ENCODE measurements at places on chromosomes 1 and 21.

DNA sequence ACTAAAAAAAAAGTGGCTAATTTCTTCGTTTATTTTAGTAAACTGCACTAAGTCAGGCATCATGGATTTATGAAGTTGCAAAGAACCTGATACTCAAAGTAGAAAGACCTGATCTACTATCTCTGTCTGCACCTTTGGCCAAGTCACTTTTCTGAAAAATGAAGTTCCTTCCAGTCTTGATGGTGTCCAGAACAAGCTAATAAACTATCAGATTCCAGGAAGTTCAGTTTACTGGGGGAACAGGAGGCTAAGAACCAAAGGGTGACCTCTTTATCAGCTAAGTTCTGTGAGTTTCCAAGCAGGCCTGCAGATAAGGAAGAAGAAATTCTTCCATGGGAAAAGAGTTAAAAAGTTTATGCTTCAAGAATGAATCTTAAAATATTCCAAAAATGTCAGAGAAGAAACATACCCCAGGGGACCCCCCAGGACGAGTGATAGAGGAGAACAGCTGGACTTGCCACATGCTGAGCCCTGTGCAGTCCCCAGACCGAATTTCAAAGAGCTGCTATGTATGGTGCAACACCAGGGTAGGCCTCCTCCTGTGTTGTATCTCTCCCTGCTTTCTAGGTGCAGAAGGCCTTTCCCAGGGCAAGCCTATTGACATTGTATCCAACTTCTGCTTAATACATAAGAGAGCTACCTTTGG lies 72.8 kb upstream of the FGGY start:
- DNase-seq, result no peak

DNA sequence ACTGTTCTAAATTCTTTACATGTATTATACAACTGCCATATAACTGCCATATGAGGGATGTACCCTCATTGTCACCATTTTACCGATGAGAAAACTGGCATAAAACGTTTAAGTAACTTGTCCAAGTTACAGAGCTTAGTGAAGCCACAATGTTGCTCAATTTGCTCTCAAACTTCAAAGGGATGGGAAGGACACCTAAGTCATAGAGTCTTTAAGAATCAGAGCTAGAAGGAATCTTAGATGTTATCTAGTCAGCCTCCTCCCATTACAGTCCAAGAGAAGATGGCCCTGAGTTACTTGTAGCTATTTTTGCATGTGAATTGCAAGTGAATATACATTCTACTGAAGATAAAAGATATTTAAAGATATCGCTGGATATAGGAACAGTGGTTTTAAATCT lies 31.7 kb downstream of the SELL start:
- no peak for DNase-seq

DNA sequence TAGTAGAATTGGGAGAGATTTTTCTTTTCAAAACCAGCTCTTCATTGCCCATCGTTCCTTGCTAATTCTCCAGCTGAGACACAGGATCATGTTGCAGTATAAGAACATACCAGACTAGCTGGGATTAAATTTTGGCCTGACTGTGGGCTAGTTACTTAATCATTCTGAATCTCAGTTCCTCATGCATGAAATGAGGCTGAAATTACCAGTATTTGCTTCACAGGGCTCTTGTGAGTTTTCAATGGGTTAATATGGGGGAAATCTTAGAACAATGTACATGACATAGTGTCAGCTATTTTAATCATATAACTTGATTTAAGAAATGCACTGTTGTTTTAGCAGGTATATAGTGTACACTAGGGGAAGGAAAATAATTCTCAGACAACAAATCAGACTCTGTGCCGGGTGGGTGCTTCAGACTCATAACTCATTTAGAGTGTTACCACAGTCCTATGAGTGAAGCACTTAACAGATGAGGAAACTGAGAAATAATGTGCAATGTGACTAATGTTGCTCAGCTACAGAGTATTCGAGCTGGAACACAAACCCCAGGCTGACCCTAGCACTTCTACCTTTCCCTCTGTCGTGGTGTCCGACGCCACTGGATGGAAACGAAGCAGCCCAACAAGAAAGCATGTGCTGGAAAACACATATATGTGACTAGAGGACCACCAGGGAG lies 137.6 kb upstream of the SGIP1 start:
- DNase-seq, result no peak

DNA sequence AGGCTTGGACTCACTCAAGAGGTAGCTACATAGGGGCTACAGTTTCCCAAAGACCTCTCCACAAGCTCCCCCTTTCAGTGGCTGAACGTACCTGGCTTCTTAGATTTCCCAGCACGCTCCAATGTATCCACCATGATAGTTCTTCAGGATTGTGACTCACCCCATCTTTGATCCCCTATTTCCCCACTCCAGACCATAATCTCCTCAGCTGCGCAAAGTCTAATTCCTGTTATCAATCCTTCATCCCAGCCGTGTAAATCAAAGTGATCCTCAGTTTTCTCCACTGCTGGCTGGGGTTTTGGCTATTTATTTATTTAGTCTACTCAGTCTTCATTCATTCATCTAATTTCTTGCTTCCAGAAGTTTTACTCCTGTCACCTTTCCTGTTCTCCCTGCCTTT lies 13.1 kb upstream of the CTPS1 start:
- DNase-seq, result no peak

DNA sequence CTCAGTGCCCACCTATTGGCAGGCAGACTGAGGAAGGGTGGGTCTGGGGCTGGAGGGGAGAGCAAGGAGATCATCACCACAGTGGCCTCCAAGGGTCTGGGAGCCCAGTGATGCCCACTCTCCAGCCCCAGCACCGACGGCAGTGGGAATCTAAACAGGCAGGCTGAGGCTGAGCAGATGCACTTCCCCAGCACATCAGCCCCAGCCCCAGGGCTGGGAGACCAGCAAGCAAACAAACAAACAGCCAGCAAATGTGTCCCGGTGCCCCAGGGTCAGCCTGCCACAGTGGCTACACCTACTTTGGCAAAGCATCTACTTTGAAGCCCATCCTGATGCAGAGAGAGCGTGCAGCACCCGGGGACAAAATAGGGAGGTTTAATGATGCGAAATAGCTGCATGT lies 216.3 kb upstream of the ZC3H12A start:
- DNase-seq, result no peak

- no peak for DNase-seq
Observed at GRCh38 chr1:61079296-61079897, 3.0 kb upstream of the NFIA start.

GRCh38 chr21:41520560-41521442 lies 12.8 kb upstream of the TMPRSS2 start:
- no peak for DNase-seq

- DNase-seq, result no peak
Observed at GRCh38 chr1:30189818-30190500, 533.4 kb downstream of the MATN1 start.

DNA sequence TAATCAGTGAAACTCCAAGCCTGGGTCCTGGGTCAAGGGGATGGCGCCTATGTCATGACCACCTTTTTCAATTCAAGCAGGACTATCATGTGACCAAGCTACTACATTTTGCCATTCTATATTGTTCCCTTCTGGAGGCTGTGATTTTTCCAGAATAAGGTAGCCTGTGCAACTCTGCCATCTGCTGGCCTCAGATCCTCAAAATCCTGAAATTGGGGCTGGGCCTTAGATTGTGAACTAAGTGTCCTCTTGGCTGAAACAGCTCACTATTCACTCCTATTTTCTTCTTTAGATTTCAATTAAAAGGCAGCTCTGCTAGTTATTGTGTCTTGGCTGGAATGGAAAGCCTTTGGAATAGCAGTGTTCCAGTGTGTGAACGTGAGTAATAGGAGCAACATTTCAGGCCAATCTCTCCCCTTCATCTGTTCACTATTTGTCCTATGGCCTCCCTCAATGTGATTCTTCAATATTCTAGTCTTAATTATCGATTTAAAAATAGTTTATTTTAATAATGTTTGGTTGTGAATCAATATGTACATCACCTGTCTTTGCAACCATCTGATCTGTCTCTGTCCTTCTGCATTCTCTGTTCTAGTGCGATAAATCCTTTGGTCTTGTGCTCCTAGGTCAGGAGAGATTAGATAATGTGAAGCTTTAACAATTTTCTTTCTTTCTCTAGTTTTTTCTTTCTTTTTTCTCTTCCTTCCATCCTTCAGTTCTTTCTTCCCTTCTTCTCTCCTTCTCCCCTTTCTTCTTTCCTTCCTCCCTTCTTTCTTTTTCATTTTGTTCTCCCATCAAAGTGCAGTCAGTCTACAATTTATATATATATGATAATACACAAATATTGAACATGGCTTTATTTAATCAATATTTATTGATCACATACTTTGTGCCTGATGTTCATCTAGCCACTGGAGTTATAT lies 69.8 kb downstream of the CR1 start:
- no peak for DNase-seq

DNA sequence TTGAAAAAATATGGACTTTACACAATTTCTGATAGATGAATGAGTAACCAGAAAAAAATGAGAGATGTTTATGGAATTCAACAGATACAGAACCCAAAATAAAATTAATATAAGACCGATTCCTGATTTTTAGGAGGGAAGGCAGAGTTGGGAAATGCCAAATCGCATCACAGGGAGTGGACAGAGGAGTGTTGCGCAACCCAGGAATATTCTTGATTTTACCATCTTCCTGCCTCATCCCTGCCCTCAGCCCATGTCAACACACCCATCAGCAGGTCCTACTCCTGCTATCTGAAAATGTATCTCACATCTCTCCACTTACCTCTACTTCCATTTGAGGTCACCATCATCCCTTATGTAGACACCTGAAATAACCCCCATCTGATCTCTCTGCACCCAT lies 221.0 kb downstream of the DSCAM start:
- DNase-seq, result no peak

DNA sequence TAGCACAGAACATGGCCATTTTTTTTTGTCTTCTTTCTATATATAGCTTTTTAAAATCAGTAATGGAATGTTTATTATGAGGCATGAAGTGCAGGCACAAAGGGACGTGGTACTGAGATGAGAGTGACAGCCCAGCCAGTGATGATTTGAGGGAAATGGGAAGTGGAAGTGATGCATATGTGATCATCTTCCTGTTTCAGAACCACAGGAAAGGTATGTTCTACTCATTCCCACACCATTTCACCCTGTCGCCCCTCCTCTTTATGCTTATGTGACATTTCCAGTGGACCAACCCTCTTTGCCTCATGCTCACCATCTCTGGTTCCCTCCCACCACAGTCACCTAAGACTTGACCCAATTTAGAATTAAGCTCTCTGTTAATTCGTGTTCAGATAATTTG lies 24.3 kb downstream of the PTGS2 start:
- DNase-seq, result no peak

- DNase-seq, result no peak
Observed at GRCh38 chr1:32693455-32694174, 9.0 kb downstream of the SYNC start.

DNA sequence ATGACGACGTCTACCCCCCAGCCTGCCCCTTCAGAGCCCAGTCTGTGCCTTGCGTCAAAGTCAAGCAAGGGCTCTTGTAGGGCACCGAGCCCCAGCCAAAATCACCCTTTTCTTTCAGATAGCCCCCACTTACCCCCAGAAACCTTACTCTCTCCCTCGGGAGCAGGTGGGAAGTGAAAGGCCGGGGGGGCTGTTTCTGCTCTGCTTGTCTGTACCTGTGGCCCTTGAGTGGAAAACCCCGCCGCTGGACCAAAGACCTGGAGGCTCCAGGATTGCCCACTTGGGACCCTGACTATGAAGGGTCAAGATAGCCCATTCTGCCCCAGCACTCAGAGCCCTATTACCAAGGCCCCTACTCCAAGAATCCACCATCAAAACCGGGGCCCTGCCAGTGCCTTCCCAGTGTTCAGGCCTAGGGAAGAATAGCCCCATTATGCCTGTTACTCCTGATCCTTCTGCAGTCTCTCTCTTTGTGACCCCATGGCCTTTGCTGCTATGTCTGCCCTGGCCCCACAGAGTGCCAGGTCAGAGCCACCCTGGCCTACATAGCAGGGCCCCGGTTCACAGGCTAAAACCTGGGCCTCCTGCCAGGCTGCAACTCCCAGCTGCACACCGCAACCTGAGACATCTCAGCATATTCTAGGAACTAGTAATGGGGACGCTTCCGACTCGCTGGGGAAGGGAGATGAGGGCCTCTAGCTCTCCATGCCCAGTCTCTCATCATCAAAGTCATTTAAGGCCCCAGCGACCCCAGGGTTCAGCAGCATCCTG lies 22.2 kb upstream of the HPDL start:
- DNase-seq, result no peak

GRCh38 chr1:5815211-5815610 lies 177.0 kb downstream of the NPHP4 start:
- DNase-seq, result no peak

GRCh38 chr1:80064524-80064923 lies 1058.0 kb upstream of the ADGRL4 start:
- DNase-seq, result no peak

GRCh38 chr1:199449221-199449620 lies 578.3 kb upstream of the NR5A2 start:
- DNase-seq, result no peak

DNA sequence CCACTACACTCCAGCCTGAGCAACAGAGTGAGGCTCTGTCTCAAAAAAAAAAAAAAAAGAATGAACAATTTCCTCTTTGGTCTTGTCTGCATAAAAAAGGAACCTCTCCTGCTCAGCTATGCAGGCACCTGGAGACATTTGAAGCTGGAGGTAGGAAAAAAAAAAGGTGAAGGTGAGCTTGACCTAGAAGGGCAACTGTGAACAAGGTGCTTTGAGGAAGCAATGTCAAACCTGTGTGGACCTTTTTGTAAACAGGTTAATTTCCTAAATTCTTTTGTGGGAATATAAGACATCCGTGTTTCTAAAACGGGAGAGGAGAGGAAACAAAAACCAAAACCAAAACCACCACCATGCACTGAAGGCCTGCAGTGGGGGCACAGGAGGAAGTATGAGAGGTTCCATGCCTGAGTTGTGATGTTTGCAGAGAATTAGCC lies 77.5 kb downstream of the SLC45A1 start:
- DNase-seq, result no peak

DNA sequence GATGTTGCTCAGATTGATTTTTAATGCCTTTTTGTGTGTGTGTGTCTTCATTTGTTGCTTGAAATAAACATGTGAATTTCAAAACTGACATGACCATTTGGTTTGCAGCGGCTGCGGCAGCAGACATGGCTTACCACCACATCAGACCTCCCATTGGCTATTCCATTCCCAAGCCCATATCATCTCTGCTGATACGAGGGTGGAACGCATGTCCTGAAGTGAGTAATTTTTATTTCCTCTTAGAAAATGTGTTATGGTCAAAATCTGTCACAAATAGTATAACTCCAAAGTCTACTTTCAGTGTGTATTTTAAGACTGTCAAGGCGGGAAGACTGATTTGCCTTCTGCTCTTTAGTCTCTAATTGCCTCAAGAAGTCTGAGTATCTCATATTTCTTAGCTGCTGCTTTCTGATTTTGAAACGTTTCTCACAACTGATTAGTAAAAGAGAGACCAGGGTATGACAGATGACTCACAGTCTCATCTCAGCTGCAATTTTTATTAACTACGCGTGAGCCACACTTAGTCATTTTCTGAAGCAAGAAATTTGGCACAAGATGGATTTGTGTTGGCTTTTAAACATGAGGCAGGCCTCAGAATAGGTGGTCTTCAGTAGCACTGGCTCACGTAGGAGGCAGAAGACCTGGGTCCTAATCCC lies 49.0 kb downstream of the LRRC53 start:
- no peak for DNase-seq

Measured in RWPE2 (cell line).